ENCODE measurements at places on chromosomes 1 and 21.

- DNase-seq = peak; percentile 67
Observed at GRCh38 chr1:28602536-28603439, 10.7 kb downstream of the RAB42 start.

DNA sequence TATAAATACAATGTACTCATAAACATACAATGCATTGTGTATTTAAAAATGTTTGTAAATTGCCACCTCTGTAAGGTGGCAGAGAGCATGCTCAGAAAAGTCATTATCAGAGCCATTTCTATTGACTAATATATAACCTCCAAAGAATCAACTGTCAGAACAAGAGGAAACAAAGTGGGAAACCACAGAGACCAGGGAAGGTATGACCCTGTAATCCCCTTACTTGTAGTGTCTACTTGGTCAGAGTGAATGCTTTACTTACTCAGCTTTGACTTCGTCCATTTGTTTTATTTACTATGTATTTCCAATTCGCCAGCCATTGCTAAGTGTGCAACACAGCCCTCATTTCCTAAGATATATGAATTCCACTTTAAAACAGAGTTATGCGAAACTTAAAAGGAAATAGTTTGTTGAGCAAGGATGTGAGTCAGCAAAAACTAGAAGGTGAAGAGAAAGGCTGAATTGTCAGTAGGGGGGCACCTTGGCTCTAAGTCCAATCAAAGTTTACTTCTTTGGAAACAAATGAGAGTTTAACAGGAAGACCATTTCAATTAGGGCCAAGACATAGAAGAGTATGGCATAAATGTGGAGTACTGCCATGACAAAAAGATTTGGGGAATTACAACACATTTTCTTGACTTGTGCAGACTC is 671.7 kb upstream of the PTBP2 start:
- DNase-seq = no peak

- DNase-seq = no peak
Observed at GRCh38 chr1:93676427-93676826, 5.2 kb downstream of the BCAR3 start.

DNA sequence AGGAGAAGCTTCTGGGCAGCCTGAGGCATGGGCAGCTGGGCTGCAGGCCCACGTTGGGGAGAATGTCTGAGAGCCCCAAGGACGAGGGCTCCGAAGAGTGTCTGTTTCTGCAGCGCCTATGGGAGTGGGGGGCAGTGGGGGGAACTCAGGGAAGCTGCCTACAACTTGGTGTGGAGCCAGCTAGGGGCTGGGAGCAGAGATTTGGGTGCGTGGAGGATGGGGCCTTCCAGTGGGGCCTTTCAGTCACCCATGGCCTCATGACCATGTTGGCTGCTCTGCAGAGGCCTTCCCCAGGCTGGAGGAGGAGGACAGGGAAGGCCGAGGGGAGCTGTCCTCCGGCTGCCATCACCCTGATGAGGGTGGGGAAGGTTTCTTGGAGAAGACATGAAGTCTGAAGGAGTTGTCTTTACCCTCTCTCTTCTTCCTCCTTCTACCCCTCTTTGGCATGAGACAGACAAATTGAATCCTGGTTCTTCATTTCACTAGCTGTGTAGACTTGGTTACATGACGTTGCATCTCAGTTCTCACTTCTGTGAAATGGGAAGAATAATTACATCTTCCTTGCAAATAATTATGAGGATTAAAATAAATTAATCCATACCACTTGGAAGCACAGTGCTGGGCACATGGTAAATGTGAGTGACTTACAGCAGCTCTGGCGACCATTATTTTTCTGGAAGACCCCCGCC is 8.3 kb downstream of the PPFIA4 start:
- DNase-seq = no peak

DNA sequence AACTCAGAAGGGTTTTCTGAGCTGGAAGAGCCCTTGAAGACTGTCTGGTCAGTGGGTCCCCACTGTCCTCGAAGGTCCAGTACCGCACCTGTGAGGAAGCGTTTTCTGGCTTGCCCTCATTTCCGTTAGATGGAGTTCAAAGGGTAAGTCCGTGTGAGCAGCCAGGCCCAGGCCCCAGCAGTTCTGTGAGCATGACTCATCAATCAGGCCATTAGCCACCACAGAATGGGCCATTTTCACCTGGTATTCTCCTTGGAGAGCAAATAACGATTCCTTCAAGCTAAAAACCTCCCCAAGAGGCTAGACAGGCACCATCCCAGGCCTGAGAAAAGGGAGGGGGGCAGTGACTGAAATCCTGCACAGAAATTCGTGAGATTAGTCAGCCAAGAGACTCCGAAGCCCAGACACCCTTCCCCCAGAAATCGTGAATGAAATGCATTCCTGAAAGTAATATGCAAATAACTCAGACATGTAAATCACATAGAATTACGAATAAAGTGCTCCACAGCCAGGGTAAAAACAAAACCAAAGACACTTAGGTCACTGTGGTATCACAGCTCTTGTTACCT is 66.0 kb downstream of the BCAR3 start:
- no peak for DNase-seq

DNA sequence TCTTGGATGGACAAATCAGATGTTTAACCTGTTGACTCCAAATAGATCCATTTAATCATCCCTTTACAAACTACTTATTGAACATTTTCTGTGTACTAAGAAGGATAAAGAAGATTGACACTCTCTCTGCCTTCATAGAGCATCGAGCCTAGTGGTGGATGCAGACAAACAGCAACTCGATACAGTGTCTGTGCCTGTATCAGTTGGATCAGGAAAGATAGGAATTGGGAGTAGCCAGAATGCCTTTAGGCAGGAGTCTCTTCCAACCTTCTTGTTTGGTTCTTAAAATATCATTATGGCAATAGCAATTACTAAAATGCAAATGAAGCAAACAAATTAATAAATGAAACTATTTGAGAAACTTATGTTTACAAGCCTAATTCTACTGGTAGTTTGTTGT is 89.0 kb upstream of the RAVER2 start:
- DNase-seq = no peak

GRCh38 chr1:208108213-208108608 is 136.0 kb downstream of the PLXNA2 start:
- DNase-seq = no peak

GRCh38 chr21:42414928-42415769 is 11.4 kb downstream of the UBASH3A start:
- DNase-seq = no peak

DNA sequence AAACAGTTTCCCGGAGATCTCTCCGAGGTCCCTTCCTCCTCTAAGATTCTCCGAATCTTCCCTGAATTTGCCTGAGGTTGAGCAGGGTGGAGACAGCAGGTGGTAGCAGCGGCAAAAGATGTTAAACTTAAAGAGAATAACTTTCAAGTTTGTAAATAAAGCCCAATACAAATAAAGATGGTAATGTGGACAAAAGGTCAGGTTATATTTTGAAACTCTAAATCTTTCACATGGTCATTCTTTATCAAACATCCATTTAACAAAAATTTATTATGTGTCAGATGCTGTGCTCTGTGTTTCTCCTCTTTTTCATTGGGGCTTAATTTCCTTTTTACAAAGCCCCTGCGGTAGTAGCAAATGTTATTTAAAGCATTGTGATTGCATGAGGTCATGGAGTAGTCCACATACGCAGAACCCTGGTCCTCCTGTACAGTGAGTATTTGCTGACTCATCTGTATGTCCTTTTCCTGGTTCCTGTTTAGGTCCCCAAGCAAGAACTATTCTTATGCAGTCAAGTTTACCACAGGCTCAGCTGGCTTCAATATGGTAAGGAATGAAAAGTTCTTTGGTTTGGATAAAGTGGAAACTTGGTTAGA is 119.2 kb downstream of the ITSN1 start:
- peak; percentile 37 for DNase-seq

DNA sequence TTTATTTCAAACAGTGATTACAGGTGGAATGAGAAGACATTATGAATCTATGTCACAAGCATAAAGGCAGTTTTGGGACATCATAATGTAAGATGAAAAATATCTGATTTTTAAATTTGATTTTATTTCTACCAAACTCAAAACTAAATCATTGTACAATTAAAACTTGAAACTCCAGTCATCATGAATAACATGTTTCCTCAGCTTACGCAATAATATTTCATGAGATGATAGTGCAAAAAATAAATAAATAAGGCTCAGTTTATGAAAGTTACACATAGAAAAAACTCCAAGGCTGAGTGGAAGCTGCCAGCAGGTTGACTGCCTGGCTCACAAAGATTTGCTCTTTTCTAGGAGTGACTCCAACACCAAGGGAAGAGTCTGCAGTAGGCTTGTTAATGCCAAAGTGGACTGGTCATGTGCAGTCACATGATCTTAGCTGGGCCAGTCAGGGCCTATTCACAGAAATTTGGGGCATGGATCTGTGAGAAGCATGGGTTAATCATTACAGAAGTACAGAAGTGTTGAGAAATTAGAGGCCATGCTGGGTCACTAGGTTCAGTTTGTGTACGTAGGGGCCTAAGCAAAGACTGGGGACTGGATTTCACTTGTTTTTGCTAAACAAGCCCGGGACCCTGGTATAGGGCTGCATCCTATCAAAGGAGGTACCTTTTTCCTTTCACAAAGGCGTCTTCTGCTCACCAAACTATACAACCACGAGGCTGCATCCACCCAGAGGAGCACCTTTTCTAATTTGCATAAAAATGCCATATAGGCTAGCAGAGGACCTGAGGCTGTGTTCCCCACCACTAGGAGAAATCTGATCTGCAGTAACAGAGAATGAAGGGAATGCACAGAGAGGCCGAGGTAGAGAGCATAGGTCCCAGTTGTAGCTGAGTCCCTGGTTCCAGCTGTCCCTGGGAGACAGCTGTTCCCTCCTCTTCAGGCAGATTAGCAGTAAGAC is 4.9 kb upstream of the ABCA4 start:
- DNase-seq = peak; percentile 74

DNA sequence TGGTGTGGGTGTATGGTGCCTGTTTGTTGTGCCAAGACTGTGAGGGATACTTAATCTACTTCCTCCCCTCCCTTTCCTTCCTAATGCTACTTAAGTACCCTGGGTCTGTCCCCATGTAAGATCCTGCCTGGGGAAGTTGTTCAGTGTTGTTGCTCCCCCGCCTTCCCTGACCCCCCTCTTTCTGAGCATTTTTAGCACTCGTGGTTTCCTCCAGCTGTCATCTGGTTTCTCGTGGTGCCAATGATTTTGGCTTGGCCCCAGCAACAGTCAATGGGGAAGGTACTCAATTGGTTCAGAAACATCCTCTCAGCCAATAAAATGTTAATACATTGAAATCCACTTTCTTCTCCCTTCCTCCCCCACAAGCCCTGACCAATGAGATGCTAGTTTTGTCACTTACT is 8.0 kb upstream of the B4GALT3 start:
- DNase-seq = no peak

DNA sequence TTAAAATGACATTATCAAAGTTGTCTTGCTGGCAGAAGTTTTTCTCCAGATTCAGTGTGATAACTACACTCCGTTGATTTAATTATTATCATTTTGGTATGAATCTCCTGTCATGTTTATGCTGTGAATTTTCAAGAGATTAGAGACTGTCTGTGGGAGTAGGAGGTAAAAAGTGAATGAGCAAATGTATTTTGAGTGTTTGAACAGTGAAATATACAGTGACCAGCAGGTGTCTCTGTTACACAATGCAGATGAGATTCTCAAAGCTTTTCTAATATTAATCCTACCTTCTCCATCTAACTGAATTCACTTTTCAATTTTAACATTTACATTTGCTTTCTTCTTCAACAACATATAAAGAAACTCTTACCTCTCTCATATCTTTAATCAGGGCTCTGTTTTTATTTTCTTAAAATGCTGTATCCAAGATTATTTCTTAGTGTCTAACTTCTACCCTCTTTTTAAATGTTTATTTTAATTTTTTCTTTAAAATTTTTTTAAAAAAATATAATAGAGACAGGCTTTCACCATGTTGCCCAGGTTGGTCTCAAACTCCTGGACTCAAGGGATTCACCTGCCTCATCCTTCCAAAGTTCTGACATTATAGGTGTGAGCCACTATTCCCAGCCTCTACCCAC is 20.9 kb upstream of the HSPA13 start:
- DNase-seq = peak; percentile 28

DNA sequence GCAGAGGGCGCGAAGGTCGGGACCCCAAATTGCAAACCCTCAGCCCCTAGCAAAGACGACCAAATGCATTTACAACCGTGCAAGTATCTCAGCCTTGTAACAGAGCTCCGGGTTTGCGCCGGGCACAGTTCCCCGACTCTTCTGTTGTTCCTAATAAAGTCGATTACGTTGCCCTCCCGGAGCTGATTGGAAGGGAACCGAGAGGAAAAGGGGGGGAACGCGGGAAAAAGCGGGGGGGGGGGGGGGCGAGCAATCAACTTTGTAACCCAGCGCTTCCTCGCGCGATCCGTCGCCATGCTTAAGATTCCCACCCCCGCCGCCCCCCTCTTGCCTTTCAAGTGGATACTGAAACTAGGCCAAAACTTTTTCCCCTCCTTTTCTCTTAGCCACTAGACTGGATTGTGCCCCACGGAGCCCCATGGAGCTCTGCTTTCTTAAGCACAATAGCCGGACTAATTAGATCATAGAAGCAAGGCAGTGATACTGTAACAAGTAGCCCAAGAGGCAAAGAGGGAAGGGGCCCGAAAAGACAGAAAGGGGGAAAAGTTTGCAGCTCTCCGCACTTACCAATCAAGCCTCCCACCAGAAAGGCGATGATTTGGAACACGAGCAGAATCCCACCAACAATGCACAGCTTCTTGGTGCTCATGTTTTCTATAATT is 565 bp downstream of the WLS start:
- DNase-seq = peak; percentile 39

- DNase-seq = no peak
Observed at GRCh38 chr1:108643492-108644335, 17.2 kb downstream of the HENMT1 start.

- no peak for DNase-seq
Observed at GRCh38 chr1:8823295-8823664, 5.8 kb upstream of the RERE start.

DNA sequence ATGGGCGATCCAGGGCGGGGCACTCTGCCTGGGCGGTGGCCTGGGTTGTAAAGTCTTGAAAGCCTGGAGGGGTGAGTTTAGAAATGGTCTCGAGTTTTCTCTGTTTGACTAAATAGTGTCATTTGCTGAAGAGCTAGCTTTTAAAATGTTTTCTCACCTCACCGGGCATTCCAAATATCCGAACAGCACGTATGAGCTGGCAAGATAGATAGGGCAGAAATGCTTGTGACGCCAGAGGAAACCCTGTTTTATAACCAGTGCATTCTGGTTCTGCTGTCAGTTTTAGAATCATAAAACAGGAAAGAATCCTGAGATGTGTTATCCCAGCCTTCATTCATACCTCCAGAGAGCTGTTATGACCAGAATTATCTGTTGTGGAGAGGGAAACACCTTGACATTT is 725 bp downstream of the RTCA start:
- no peak for DNase-seq

- no peak for DNase-seq
Observed at GRCh38 chr1:116971258-116971860, 30.2 kb upstream of the CD101 start.
